ENCODE measurements at places on chromosomes 7 and 10.

- no peak for DNase-seq
These were observed 205.4 kb upstream of the YAE1 start for GRCh38 chr7:39360766-39361165.

DNA sequence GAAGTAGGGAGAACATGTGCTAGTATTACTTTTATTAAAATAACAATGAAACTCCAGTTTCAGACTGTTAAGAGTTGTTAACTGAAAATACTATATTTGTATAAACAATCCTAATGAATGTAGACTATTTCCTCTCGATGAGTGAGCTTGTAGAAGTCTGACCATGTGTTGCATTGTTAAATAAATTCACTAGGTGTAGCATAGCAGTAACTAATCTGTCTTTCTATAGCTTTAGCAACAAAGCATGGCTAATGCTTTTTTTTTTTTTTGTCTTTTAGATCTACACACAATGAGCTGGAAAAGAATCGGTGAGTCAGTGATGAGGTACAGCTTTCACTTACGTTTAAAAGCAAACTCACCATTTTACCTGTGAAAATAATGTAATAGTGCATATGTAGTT lies 37.1 kb downstream of the MXI1 start:
- DNase-seq: no peak

DNA sequence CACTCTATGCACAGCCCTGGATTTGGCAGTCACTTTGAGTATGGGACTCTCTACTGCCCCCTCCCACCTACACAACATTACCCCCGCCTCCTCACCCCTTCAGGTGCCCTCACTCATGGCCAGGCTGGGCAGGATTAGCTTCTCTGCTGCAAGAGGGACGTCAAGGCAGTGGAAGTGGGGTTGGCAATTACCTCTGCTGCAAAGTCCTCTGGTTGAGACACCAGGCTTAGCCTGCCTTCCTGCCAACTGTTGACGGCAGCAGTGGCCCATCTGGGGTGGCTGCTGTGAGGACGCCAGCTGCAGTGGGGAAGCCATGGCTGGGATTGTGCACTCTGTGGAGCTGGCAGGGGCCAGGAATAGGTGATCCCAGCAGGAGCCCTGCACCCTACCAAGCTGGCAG lies 26.7 kb downstream of the SVIL start:
- no peak for DNase-seq

- no peak for DNase-seq
These were observed 100.0 kb upstream of the AMPH start for GRCh38 chr7:38731215-38731614.

DNA sequence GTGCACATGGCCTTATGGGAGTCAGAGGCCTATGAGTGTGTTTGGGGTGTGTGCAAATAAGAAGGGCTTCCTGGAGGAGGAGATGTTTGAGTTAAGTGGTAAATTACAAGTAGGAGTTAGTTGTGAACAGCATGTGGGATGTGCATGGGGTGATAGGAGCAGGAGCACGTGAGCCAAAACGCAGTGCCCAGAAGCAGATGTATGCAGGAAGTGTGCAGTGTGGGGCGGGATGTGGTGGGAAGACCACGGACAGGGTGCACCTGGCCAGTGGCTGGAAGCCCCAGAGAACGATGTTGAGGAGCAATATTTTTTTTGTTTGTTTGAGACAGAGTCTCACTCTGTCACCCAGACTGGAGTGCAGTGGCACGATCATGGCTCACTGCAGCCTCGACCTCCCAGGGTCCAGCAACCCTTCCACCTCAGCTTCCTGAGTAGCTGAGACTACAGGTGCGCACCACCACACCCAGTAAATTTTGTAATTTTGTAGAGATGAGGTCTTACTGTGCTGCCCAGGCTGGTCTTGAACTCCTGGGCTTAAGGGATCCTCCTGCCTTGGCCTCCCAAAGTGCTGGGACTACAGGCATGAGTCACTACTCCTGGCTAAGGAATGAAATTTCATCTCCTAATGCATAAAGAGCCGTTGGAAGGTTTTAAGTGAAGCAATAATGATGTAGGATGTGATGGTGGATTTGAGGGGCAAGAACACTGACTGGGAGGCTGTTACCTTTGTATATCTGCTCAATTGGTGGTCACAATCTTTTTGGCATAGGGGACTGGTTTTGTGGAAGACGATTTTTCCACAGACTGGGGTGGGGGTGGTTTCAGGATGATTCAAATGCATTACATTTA lies 78.4 kb downstream of the LYZL2 start:
- DNase-seq: no peak

DNA sequence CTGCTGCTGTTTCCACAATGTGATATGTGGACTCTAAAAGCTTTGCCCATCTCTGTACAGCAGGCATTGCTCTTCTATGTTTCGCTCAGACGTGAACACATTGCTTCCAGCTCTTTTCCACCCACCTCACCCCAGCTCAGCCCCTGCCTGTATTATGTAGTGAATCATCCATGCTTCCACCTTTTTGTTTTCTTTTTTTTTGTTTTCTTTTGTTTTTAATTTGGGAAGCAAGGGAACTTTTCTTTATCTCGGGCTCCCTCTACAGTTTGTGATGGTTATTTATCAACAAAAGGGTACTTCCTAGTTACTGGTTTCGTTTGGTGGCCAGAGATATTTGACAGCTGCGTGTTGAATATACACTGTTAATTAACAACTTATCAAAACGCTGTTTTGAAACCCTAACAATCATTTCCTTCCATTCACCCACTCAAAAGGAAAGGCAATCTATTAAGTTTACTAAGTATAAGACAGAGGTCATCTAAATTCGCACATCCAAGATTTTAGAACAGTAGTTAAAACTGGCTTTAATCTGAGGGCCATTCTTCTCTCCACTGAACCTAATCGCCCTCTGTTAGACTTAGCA lies 127.9 kb upstream of the STK17A start:
- DNase-seq: no peak

GRCh38 chr7:30648744-30649540 lies 33.3 kb downstream of the CRHR2 start:
- no peak for DNase-seq

- peak; percentile 49 for DNase-seq
These were observed 34.2 kb downstream of the CYP17A1 start for GRCh38 chr10:102802920-102803534.

GRCh38 chr7:27031289-27032172 lies 64.3 kb downstream of the HOXA1 start:
- DNase-seq: no peak

GRCh38 chr7:151141311-151141854 lies 26.1 kb downstream of the GBX1 start:
- DNase-seq: peak; percentile 3

DNA sequence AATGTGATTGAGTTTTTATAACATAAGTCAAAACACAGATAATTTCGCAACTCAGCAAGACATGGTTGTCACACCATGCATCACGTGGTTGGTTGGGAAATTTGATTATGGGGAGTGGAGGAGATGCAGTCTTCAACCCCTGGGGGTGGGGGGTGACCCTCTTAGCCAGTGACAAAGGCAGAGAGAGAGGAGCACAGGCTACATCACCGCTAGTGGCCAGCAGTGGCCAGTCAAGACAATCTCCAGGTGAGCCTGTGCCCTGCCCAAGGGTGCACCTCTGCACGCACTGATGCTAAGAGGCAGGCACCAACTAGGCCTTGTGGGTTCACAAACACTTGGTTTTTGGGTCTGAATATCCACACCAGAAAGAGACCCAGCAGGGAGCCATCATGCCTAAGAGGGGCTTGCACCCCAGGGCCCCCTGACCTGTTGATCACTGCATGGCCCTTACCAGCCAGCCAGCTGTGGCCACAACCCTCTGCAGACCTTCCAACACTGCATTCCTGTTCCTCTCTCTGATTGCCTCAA lies 244.4 kb downstream of the FANK1 start:
- no peak for DNase-seq

- no peak for DNase-seq
These were observed 72.5 kb upstream of the GSDME start for GRCh38 chr7:24829787-24830186.

- DNase-seq: no peak
These were observed 6.3 kb downstream of the ZNF503 start for GRCh38 chr10:75395066-75395931.

DNA sequence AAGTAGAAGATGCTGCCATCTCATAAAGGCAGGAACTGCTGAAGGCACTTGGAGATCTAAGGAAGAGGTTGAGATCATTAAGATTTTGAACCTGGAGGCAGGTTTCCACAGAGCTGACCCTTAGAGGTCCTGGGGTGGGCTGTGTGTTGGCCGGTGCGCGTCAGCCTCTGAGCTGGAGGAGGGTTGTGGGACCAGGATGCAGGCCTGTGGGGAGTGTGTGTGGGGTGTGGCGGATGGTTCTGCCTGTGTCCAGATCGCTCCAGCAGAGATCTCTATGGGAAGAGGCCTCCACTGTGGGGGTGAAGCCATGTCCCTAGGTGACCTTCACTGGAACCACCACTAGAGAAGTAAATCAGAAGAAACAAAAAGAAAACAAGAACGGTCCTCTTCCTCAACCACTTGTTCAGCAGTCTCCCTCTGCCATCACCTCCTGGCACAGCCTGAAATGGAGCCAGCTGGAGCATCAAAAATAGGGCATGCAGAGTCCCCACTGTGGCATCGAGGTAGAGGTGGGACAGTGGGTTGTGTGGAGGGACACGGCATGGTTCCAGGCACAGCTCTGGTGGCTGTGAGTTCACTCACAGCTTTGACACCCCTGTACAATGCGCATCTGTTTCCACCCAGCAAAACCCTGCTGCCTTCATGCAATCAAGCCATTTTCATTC lies 453.8 kb downstream of the TCERG1L start:
- no peak for DNase-seq

- no peak for DNase-seq
These were observed 110.2 kb downstream of the TMEM26 start for GRCh38 chr10:61342858-61343572.

Measured in CD4-positive, alpha-beta T cell treated with Interleukin-4 for 1 hour (primary cell).